EL (cell line): ENCODE measurements at places on chromosomes 13 and 19.

GRCh38 chr19:4497770-4498389 lies 20.4 kb downstream of the PLIN4 start:
- no peak for DNase-seq

- peak; percentile 77 for DNase-seq
Observed at GRCh38 chr13:27607125-27607524, 13.2 kb downstream of the LNX2 start.

GRCh38 chr13:30314562-30314961 lies 7.2 kb upstream of the KATNAL1 start:
- DNase-seq = no peak

GRCh38 chr13:98784666-98785065 lies 32.2 kb upstream of the SLC15A1 start:
- no peak for DNase-seq

DNA sequence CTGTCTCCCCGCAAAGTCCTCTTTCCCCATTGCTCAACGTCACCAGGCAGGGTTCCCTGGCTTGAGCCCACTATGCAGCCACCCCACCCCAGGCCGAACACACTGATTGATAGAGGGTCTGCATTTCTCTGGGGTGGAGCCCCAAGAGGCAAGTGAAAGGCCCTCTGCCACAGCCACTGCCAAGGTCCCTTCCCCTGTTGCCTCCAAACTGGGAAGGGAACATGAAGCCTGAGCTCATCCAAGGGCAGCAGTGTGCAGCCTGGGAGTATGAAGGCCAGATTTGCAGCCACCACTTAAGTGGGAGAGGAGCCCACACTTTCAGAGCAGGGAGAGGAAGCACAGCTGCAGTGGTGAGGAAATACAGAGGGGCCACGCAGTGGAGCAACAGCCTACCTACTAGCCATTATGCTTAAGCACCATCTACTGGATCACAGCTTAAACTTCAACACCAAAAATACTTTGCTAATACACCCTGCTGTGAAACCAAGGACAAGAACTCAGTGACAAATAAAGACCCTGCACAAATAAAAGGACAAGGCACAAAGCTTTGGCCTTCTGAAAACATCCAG lies 48.6 kb downstream of the UBL3 start:
- no peak for DNase-seq

DNA sequence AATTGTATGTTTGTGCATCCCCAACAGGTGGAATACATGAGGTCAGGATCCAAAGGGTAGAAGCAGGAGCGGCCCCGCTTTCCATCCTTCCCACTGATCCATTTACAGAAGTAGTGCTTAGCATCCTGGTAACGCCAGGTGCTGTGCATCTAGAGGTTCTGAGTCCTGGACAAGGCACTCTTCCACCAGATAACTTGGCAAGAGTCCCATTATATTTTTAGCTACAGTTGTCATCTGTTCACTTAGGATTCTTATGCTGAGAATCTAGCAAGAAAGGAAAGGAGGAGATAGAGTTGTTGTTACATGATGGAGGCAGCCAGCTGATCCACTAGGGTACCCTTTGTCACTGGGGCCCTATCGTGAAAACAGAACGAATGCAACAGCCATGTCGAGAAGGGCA lies 389.5 kb upstream of the ZNF507 start:
- DNase-seq = no peak

DNA sequence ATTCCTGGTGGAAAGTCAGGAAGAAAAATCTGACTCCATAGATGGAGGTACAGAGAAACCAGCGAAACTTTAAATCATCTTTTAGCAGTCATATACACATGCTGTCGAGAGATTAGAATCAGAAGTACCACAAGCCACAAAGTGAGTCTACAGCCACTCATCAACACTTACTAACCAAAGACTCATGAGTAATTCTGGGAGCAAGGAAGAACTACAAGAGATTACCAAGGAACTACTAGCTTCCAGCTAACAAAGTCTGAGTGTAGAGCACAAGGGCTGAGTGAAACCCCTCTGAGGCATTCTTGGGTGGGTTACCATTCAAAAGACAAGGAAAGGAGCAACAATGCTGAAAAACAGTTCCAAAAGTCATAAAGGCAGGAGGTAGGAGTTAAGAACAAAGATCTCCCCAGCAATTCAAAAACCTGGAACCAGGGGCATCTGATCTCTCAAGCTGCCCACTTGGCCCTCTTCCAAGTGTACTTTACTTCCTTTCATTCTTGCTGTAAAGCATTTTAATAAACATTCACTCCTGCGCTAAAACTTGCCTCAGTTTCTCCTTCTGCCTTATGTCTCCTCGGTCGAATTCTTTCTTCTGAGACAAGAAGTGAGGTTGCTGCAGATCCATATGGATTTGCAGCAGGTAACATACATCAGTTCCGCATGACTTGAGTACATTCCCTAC lies 13.0 kb downstream of the RBM26 start:
- DNase-seq = peak; percentile 68

DNA sequence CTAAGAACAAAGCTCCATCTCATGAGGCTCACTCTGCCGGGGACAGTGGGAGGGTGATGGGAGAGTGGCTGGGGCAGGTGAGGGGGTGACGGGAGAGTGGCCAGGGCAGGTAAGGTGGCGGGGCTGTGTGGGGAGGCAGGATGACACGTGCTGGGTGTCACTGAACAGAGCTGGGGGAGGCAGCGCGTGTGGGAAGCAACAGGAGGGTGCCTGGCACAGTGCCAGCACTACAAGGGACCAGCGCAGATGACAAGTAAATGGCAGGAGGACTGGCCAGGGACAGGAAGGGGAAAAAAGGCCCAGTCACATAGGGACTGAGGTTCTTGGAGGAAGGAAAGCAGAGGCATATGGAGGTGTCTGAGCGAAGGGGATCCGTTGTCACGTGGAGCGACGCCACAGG lies 129.9 kb downstream of the RNF17 start:
- DNase-seq = no peak

GRCh38 chr13:76812206-76812897 lies 73.9 kb downstream of the KCTD12 start:
- DNase-seq = no peak

- peak; percentile 3 for DNase-seq
Observed at GRCh38 chr19:19866611-19867248, 1.0 kb downstream of the ZNF253 start.

DNA sequence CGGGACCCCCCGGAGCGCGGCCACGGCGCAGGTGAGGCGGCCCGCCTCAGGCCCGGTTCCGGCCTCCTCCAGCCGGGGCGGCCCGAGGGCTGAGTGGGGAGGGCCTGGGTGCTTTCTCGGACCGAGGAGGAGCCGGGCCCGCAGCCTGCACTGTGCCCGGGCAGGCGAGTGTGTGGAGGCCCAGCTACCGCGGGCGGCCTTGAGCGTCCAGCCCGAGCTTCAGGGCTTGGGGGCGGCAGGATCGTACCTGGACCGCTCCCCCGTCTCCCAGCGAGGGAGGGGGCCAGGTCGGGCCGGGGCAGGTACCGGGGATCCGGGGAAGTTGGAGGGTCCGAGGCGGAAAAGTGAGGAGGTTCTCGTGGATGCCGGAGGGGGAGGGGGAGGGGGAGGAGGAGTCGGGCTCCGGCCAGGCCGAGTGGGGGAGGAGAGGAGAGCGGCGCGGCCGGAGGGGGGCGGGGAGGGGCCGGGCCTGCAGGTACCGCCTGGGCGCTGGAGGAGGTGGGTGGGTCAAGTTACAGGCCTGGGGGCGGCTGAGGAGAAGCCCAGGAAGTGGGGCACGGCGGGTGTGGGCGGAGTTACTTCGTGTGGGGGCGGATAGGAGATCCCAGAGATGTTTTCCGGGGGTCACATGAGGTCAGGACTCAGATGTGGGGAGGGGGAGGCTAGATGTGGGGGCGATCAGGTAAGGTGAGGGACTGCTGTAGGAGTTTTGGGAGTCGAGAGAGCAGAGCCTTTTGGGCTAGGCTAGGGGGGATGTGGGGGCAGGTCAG lies 545 bp downstream of the NACC1 start:
- peak; percentile 66 for DNase-seq

DNA sequence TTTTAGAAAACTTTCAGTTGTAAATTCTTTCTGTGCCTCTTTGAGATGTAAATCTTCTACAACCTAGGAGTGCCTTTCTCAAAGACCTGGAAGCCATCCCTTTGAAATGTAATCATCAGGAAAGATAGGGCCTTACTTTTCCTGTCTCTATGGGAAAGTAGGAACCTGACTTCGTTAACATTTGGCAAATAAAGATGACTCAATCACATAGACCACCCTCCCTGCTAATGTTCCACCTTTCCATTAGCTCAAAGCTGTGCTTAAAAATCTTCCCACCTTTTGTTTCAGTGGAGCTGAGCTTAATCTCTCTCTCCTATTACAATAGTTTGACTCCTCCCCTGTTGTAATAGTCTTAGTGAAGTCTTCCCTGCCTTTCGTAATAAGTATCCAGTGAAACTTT lies 247.7 kb downstream of the OLFM4 start:
- no peak for DNase-seq

GRCh38 chr19:55314396-55314795 lies 10.7 kb downstream of the TMEM150B start:
- DNase-seq = no peak

GRCh38 chr19:33292595-33293254 lies 9.6 kb downstream of the CEBPA start:
- DNase-seq = peak; percentile 30

- no peak for DNase-seq
Observed at GRCh38 chr13:91948736-91949135, 550.3 kb downstream of the GPC5 start.

DNA sequence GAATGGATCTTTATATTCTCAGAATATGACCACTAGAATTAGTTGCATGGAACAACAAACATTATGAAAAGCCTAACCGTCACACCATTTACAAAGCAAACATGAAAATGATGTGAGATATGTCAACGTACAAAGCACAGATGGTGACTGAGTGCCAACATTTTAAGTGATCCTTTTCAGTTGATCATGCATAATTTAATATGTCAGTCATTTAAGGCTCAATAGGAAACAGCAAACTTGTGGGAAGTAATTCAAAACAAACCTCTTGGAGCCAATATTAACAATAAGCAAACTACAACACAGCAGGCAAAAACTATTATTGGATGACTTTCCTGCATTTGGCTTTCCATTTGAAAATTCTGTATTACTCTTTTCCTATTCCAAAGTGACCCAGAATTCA lies 277.6 kb downstream of the SLITRK6 start:
- no peak for DNase-seq

- no peak for DNase-seq
Observed at GRCh38 chr13:106296723-106297122, 238.7 kb downstream of the EFNB2 start.

GRCh38 chr13:94646904-94647303 lies 45.2 kb downstream of the GPR180 start:
- DNase-seq = no peak

DNA sequence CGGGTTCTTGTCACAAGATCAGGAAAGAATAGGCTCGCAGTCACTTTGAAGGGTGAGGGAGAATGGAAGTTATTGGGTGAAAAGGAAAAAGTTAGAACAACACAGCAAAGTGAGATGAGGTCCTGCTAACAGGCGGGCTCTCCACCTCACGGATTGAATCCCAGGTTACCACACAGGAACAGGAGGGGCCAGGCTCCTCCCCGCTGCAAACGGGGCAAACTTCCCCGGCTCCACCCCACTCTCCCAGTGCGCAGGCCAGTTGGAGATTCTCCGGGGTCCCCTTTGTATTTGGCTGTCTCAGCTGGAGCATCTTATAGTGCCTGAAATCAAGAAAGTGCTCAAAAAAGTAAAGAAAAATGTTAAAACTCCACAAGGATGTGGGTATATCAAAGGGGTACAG lies 78.3 kb upstream of the IPO5 start:
- DNase-seq = no peak

- DNase-seq = no peak
Observed at GRCh38 chr19:10431254-10431942, 11.1 kb downstream of the PDE4A start.

GRCh38 chr13:98039261-98039660 lies 85.8 kb downstream of the IPO5 start:
- DNase-seq = no peak
